ENCODE measurements at places on chromosomes 16 and 17.

DNA sequence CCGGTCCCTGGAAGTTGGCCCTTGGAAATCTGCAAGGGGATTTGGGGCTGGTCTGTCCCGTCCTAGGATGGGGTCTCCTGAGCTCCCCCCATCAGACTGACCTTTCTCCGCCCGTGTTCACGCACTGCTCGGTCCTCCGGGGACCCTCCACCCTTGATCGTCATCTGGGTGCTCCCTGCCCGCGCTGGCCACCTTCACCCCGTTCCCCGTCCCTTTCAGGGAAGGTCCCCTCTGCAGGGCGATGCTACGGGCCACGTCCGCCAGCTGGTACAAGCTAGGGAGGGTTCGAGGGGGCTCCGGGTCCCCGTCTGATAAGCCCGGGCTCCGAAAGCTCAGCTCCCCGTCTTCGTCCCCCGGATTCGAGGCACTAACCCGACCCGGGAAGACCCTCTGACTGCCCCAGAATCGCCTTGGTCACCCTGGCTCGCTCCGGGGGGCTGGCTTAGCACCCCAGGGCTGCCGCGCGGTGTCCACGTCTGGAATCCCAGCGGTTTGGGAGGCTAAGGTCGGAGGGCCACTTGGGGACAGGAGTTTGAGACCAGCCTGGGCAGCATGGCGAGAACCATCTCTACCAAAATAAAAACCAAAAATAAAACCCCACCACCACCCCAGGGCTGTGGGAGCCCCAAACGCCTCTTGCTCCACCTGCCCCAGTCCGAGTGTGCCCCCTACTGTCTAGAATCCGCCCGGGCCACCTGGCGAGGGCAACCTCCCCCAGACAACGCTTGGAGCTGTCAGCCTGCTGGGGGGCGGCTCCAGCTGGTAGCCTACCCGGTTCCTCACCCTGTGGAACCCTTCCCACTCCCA, 1.1 kb upstream of the SLC43A2 start:
- peak; percentile 33 for DNase-seq

DNA sequence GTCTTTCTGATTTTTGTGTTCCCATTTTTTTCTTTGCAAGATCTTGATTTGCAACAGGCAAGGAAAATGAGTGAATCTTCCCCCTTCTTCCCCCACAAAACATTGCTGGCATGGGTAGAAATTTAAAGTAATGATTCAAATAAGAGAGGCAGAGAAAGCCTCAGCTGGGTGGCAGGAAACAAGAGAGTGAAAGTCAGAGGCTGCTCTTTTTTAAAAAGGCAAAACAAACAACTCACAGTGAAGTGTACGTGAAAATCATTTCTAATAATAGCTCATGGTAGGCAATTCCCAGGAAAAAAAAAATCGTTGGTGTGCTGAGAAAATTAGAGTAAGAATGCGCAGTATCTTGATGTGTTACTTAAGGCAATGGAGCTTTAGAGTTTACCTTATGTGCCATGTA, 229.5 kb downstream of the FTO start:
- no peak for DNase-seq

GRCh38 chr17:528253-528652, 175.6 kb upstream of the RPH3AL start:
- no peak for DNase-seq

GRCh38 chr17:80153004-80153403, 6.1 kb upstream of the EIF4A3 start:
- DNase-seq: no peak

DNA sequence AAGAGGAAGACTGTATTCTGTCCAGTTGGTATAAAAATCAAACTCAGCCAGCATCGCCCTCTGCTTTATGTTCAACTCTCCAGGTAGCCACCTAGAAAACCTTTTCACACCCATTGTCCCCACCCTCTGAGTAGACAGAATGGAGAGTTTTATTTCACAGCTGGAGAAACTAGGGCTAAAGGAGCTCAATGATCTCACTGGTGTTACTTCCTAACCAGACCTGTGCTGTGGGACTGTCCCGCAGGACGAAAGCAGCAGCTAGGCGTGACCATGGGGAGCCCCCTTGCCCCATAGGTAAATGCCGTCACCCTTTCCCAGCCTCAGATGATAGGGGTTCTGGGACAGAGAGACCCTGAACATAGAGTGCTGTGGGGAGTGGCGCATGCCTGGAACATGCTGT, 67.7 kb downstream of the CYLD start:
- DNase-seq: no peak

DNA sequence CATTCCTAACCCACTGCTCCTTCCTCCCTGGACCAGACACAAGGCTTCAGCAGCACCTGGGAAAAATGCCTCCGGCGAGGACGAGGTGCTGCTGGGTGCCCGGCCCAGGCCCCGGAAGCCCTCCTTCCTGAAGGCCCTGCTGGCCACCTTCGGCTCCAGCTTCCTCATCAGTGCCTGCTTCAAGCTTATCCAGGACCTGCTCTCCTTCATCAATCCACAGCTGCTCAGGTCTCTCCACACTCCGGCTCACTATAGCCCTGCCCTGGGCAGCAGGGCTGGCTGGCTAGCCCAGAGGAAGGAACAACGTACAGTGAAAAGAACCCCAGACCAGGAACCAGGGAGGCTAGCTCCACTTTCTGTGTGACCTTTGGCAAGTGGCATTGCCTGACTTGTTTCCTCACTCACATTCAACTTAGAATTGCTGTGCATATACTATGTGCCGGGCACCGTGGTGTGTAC, 26.2 kb downstream of the ABCC3 start:
- no peak for DNase-seq
